ENCODE measurements at places on chromosomes 12 and 14. TPM values are rescaled to one million over a fixed set of nuclear protein-coding genes. Genes with fewer than 3 reads are reported as not detected.

KRT6A gene
- polyA plus RNA-seq: not detected

CD69 gene
- polyA plus RNA-seq: 73.5 TPM

NYNRIN gene
- polyA plus RNA-seq: not detected

ASCL1 gene
- polyA plus RNA-seq: not detected

PAPLN gene
- polyA plus RNA-seq: 0.07 TPM

RNFT2 gene
- polyA plus RNA-seq: 1.9 TPM

RFX4 gene
- not detected for polyA plus RNA-seq

CACNA2D4 gene
- polyA plus RNA-seq: 5.0 TPM

ADAM20 gene
- not detected for polyA plus RNA-seq

LMO3 gene
- polyA plus RNA-seq: not detected

SOX5 gene
- not detected for polyA plus RNA-seq

ENDOU gene
- polyA plus RNA-seq: not detected

DICER1 gene
- 9.4 TPM for polyA plus RNA-seq

EXOC3L4 gene
- not detected for polyA plus RNA-seq

BCL2L14 gene
- polyA plus RNA-seq: not detected

PPP2R3C gene
- polyA plus RNA-seq: 57.9 TPM

RIN3 gene
- polyA plus RNA-seq: 45.8 TPM

FITM1 gene
- 0.52 TPM for polyA plus RNA-seq

RNASE1 gene
- polyA plus RNA-seq: not detected

CLEC2A gene
- not detected for polyA plus RNA-seq

CNTN1 gene
- polyA plus RNA-seq: not detected

ACOT4 gene
- polyA plus RNA-seq: 4.0 TPM

RNASE12 gene
- not detected for polyA plus RNA-seq
